GM19239 (cell line): ENCODE measurements at places on chromosomes 5 and 9.

- DNase-seq, result no peak
Measured at GRCh38 chr5:51387884-51388275, 4.6 kb downstream of the ISL1 start.

DNA sequence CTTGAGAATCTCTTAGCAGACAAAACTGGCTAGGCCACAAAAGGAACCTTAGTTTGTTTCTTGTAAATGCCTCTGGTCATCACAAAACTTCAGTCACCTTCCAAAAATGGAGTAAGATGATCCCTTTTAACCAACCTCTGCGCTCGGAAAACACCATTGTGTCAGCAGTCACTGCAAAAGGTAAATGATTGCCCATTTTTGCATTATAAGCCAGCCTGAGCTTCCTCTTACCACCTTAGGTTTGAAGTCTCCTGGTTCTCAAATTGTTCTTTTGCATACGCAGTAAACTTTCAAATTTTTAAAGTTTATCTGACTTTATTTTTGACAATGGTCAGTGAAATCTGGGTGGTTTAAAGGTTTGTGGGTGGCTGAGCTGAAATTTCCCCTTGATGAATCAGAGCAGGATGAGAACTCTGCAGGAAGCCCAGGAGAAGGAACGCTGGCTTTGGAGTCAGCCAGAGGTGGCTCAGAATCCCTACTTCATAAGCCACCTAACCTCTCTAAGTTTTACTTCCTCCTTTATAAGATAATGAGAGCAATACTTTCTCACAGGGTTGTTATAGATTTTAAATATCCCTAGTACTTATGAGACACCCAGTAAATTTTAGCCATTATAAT lies 131.4 kb downstream of the MED10 start:
- no peak for DNase-seq

- DNase-seq, result no peak
Measured at GRCh38 chr5:139040081-139040480, 158.1 kb downstream of the SIL1 start.

DNA sequence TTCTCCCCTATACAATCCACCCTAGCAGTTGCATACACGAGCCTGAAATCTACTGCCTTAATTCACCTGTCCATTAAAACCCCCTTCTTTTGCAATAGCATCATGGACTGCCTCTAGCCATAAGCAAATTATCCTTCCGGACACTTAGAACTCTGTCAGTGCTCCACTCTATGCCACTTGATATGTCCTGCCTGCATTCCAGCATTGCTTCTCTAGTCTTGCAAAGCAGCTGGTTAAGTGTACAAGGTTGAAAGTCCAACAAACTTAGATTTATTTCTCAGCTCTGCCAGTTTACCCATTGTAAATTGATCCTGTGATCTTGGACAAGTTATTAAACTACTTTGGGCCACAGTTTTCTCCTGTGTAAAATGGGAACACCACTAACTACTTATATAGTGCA lies 197.9 kb downstream of the EPB41L4A start:
- DNase-seq, result no peak

GRCh38 chr9:75628952-75629351 lies 261.5 kb upstream of the PCSK5 start:
- no peak for DNase-seq

- DNase-seq, result no peak
Measured at GRCh38 chr5:80631278-80632259, 22.9 kb upstream of the MSH3 start.

GRCh38 chr5:94632024-94632423 lies 13.6 kb downstream of the SLF1 start:
- DNase-seq, result no peak

- no peak for DNase-seq
Measured at GRCh38 chr9:128497824-128498610, 6.5 kb upstream of the GLE1 start.

GRCh38 chr5:133907075-133907474 lies 61.4 kb downstream of the C5orf15 start:
- DNase-seq, result no peak

DNA sequence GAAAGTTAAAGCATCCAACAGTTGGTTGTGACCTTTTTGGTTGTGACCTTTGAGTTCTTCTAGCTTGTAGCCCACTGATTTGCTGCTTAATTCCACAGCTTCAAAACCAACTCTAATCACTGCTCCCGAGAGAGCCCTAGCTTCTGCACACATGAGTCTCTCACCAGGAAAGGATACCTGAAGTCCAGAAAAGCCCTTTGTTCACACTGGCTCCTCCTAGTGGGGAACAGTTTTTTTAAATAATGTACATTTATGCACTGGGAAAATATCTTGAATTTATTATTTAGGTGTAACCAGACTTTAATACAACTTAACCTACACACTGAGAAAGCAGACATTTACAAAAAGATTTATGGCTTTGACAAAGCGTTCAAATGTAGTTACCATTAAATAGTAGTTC lies 120.2 kb upstream of the CCDC152 start:
- no peak for DNase-seq

GRCh38 chr9:13942695-13943094 lies 371.2 kb downstream of the NFIB start:
- no peak for DNase-seq

GRCh38 chr9:78539904-78540303 lies 243.0 kb downstream of the PSAT1 start:
- DNase-seq, result no peak

DNA sequence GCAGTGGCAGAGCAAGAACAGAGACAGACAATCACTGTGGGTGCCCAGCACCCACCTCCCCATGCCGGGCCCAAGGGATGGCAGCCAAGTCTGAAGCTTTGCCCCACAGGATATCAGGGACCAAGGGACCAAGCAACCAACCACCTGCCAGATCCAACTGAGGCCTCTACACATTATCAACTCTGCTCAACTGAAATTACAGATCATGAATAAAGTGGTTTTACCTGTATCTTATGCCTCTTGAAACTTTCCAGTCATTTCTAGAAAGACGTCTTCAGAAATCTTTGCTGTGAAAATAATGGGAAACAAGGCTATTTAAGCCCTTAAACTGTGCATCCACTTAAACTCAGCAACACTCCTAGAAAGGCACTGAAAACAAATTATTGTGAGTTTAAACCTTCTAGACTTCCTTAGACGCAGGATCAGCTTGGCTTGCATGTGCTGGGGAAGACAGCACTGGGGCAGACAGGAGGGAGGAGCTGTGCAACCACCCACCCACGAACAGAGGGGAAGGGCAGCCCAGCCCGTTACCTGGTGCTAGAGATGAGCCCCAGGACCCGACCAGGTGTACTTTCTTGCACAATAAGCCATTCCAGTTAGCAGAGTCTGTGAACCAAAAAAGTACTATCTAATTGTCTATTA lies 80.0 kb downstream of the SEMA4D start:
- DNase-seq, result no peak

- DNase-seq, result no peak
Measured at GRCh38 chr5:157352756-157353340, 86.9 kb downstream of the CYFIP2 start.

- DNase-seq, result no peak
Measured at GRCh38 chr5:92106808-92107207, 723.7 kb upstream of the ARRDC3 start.

- no peak for DNase-seq
Measured at GRCh38 chr5:33888587-33888986, 3.2 kb downstream of the ADAMTS12 start.

- no peak for DNase-seq
Measured at GRCh38 chr5:156254196-156254595, 72.8 kb upstream of the SGCD start.

DNA sequence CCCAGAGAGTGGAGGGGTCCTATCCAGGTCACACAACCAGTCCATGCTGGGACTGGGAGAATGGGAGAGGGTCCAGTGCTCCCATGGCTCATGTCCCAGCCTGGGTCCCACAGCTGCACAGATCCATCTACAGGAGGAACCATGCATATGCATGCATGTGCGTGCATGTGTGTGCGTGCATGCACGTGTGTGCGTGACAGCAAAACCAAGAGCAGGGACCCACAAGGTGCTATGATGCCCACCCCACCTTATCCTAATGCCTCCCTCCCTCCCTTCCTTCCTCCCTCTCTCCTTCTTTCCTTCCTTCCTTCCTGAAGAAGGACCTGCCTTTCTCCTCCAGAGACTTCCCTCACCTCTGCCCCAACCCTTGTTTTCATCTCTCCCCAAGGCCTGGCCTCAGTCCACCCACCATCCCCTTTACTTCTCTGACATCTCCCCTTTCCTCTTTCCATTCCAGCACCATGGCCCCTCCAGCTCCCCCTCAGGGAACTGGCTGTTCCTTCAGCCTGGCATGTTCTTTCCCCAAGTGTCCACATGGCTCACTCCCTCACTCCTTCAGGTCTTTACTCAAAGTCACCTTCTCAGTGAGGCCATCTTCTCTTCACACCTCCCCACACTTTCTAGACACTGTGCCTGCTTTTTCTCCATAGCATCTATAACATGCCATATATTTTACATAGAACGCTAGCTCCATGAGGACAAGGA lies 21.8 kb downstream of the AQP7 start:
- no peak for DNase-seq

GRCh38 chr5:135376961-135377624 lies 21.9 kb downstream of the MACROH2A1 start:
- no peak for DNase-seq
